ENCODE measurements at places on chromosomes 2 and 18.

DNA sequence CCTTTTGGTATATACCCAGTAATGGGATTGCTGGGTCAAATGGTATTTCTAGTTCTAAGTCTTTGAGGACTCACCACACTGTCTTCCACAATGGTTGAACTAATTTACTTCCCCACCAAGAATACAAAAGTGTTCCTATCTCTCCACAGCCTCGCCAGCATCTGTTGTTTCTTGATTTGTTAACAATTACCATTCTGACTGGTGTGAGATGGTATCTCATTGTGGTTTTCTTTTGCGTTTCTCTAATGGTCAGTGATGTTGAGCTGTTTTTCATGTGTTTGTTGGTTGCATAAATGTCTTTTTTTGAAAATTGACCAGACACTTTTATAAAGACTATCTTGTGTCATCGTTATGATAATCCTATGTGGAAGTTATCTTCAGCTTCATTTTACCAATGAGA is 16.0 kb upstream of the ATP8B1 start:
- DNase-seq, result no peak

DNA sequence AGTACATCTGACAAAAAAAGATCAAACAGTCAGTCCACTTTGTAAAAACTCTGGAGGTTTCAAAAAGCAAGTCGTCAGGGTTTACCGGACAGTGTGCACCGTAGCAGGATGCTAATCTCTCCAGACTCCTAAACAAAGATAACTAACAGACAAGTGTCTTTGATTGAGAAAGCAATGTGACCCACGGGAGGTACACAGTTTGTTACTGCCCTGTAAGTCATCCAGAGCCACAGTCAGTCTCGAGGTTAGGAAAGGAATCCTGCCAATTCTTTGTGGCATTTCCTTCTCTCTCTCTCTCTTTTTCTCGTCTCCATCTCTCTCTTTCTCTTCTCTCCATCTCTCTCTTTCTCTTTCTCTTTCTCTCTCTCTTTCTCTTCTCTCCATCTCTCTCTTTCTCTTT is 42.8 kb downstream of the LRRTM4 start:
- DNase-seq, result no peak

- no peak for DNase-seq
Observed at GRCh38 chr2:189210250-189211087, 30.9 kb upstream of the COL5A2 start.

DNA sequence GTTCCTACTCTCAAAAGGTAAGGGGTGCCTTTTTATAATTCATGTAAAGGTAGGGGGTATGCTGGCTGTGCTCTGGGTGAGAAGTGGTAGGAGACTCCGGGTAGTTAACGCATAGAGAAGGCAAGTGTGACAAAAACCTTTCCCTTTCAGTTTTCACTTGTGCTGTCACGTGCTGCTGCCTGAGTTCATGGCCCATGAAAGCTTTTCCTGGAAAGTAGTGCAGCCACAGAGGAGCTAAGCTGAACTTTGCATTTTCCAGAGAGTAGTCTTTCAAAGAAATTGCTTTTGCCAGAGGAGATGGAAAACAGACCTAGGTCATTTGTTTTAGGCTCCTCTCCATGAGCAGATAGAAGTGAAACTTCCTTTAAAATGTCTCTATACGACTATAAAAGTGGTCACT is 44.7 kb downstream of the THSD7B start:
- DNase-seq, result no peak

DNA sequence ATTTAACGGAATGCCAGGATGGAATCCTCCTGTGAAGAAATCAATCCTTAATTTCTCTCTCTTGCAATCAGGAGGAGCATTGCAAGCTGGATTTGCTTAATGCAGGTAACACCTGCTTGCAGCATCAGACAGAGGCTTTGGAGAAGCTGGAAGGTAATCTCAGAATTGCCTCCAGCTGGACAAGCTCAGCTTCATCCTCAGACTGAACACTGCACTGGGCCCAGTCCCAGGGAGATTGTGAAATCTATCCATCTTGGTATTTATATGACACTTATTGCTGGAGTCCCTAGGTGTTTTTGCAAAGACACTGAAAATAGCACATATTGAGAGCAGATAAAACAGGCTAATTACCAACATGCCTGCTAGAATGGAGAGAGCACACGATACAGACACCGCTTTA is 179.4 kb upstream of the SESTD1 start:
- DNase-seq, result no peak

- DNase-seq, result no peak
Observed at GRCh38 chr2:219459460-219460311, 25.0 kb downstream of the SPEG start.

DNA sequence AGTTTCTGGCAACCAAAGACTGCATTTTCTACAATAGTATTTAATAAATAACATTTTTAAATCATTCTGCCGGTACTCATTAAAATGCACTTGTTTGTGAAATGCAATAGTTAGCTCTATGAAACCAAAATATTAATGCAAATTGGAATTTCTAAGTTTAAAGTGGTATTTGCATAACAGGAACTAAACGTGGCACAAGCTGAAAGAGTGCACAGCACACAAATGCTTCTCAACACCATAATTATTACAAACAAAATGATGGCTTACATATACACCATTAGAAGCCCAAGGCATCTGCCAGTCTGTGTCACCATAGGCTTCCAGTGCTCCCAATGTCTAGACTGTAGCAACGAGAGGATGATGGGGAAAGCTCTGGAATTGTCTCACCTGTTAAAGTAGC is 280.5 kb downstream of the TCF4 start:
- DNase-seq, result no peak

DNA sequence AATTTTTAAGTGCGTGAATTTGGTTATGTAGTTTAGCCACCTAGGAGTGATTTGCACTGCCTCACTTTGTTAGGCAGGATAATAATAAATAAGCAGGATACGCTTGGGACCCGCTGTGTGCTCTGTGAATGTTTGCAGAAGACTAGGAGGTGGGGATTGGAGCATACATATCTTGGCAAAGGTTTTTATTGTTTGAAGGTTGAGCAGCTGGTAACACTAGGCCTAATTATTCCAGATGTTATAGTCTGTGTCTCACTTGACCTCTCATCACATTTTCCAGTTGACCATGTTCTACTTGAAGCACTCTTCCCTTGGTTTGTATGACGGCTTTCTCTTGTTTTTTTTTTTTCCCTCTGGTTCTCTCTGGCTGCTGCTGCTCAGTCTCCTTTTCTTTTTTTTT is 42.7 kb downstream of the FHOD3 start:
- DNase-seq, result no peak

- no peak for DNase-seq
Observed at GRCh38 chr2:16855183-16855582, 189.5 kb upstream of the CYRIA start.

DNA sequence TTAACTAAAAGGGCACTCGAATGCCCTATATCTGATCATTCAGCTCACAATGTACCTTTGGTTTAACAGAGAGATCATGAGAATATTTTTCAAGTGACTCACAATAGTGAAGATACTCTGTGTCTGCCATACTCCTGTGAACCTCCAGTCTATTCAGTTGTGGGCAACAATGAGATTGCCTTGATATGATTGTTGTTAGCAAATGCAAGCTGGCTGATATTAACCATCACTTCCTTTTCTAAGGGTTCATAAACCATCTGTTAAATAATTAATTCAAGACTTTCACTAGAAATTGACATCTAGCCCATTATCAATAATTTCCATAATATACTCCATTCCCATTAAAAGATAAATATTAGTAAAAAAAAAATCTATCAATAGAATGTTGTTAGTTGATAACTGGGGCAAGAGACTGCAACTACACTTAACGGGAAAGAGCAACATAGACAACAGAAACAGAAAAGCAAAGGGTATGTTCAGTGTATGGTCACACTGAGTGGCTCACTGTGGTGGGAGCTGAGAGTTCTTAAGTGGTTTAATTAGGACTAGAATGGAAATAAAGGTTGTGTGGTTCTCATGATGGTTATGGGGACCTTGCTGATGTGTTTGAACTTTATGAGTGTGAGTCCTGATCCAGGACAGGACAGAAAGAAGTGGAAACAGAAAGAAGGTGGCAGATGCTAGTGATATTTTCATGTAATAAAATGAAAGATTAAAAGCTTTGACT is 11.9 kb downstream of the IL18RAP start:
- no peak for DNase-seq

DNA sequence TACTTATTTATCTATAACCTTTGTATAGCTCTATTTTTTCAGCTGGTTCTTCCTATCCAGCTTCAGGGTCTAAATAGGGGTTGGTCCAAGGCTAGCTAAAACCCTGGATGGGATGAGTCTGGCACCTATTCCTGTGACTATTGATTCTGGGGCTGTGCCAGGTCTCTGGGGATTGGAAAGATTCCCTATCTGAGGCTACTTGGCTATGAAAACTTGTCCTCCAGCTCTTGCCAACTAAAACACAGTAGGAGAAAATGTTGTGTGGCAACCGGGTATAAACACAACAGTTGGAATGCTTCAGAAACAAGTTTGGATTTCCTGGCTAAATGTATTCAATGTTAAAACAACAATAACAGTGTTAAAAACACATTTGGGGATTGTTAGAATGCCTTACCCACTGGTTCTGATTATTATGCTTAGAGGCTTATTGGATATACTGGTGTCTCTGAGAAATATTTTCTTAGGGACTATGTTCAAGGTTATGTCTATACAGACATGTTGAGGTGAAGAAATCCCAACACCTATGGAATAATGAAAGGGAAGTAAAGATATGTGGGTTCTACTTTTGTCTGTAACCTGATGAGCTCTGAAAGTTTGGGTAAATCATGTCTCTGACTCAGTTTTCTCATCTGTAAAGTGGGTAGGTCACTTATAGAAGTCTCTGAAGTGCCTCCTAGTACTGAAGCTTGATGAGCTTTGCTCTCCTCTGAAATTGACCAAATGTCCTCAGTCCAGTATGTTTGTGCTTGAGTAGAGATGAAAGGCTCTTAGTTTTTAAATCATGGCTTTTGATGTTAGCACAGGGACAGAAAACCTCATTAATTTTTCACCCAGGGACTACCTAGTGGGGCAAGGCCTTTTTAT is 460.7 kb downstream of the MTX2 start:
- DNase-seq, result no peak

- DNase-seq, result no peak
Observed at GRCh38 chr2:38590053-38590452, 12.7 kb downstream of the HNRNPLL start.

DNA sequence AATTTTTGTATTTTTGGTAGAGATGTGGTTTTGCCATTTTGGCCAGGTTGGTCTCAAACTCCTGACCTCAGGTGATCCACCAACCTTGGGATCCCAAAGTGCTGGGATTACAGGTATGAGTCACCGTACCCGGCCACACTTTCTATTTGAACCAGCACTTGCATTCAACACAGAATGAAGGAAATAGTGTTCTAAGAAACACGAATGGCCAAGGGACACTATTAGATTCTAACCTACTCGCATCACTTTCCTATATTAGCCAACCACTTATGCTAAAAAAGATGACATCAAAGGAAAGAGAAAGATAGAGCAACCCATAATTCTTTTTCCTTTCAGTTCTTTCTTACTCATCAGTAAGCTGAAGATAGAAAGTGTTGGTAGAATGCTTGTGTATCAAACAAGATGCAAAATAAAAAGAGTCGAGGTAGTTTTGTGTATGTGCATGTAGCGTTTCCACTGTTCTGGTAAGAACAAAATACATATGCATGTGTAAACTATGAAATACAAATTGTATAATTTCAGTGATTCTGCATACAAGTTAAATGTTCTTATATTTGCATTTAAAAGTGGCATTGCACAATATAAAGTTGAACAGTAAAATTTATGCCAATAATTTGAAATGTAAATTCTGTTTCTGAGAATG is 247.6 kb downstream of the CDCA7 start:
- no peak for DNase-seq

- no peak for DNase-seq
Observed at GRCh38 chr2:33104726-33105125, 158.0 kb downstream of the LTBP1 start.

- no peak for DNase-seq
Observed at GRCh38 chr18:69128566-69128965, 272.1 kb upstream of the DOK6 start.

GRCh38 chr2:189511210-189511959 is 69.2 kb downstream of the SLC40A1 start:
- DNase-seq, result no peak

- DNase-seq, result no peak
Observed at GRCh38 chr2:109066917-109067597, 61.9 kb upstream of the SH3RF3 start.

DNA sequence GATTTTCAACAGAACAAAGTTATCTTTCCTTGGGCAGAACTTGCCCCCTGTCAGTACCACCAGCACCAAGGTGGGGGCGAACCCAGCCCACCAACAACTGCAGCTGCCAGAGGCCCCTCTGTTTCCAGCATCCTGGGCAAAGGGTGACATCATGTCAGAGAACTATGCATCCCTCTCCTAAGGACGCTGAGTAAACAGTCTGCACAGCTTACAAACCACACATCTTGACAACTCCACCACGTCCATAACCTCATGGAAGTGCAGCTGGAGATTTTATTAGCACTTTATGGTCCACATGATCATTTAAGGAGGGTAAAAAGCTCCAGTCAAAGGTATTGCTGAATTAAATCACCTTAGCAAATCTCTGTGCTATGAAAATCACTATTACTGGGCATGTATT is 40.4 kb downstream of the PIEZO2 start:
- DNase-seq, result no peak

GRCh38 chr18:52484977-52485376 is 145.0 kb downstream of the DCC start:
- no peak for DNase-seq

DNA sequence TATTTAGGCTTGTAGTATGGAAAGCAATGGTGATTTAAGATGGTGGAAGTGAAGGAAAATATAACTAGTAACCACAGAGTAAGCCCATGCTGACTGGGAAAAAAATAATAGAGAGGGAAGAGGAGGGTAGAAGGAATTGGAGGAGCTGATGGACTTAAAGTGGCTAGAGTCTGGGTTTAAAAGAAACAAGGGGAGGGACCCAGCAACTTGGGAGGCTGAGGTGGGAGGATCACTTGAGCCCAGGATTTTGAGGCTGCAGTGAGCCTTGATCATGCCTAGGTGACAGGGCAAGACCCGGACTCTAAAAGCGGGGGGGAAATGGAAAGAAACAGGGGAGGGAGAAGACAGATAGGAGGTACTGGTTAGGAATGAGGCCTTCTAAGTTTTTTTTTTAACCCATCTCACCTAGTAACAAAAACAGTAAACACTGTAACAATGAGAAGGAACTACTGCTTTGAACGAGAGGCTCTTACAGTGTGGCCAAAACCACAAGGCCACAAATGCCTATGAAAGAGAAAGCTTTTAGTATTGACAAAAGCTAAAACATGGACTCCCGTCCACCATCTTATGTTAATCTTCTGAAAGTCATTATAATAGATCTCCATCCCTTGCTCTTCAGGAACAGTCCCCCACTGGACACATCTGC is 26.6 kb downstream of the METTL8 start:
- DNase-seq, result no peak

DNA sequence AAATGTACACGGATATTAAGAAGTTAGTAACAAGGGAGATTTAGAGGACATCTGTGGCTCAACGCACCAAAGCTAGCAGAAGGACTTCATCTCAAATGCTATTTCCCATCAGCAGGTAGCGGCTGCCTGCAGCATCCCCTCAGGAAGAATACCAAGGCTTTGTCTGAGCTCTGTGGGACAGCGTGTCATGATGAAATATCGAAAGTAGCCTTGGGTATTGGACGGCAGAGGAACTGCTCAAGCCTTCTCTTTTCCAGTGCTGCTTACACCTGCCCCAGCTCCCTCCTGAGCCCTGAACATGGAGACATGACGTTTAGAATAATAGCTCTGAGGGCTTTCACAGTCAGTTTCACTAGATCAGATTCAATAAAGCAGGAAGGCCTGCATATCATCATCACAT is 241.6 kb downstream of the SUCLG1 start:
- DNase-seq, result no peak
